Posterior vena cava (tissue), 2 donors: ENCODE measurements at places on chromosomes 16 and 17.

DNA sequence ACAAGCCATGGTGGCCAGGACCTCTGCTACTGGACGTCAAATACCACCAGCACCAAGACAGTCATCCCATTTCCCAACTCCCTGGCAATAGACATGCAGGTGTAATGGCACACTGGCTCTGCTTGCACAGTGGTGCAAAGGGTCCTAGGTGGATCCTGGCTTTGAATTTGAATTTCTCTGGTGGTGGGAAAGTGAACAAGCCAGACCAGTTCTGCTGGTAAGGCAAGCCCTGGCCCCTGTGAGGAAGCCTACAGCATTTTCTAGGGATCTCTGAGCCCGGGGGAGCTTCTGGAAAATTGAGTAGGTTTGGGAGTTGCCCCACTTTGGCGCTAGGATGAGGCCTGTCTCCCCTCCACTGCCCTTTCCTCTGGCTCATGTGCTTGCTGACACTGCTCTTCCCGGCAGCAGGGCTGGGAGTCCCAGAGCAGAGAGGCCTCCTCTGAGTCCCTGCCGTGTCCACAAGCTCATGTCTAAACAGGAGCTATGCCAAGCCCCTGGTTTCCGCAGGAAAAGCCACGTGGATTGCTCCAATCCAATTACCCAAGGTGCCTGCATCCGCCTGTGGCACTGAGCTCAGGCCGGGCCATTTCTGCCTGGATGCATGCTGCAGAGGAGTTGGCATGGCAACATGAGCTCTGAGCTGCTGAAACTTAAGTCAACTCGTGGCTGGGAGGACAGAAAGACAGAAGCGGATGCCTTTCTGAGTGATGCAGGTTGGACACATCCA, 67.0 kb downstream of the PRMT7 start:
- DNase-seq, result no peak

DNA sequence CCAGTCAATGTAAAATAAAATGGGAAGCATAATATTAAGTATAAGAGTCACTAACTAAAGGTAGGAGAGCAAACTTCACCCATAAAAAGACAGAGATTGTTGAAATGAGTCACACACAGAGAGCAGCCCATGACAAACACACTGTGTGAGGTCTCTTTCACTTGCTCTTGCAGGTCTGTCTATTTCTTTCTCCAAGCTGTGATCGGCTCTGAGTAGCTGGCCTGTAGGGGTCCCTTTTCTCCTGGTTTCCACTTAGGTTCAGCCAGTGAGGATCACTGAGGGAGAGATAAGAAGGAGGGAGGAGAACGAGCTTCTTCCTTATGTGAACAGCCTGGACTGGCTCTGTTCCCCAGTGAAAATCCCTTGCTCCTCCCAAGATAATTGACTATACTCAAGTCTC, 133.7 kb upstream of the HS3ST3A1 start:
- DNase-seq, result no peak

- DNase-seq, result no peak
These were observed 12.2 kb upstream of the MMD start for GRCh38 chr17:55433629-55434422.

DNA sequence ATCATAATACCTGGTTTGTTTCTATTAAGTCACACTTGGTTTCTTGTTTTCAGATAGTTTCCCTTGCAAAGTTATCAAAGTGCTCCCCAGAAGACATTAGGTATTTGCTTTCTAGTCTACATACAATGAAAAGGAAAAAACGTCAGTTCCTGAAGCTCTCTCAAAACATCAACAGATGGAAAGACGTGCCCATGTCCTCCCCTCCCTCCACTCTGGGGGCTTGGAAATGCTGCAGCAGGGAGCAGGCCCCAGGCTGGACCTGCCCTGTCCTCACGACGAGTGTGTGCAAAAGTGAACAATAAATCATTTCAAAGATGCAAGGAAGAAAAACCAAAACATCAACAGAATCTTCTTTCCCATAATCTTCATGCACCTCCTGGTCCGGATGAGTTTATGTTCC, 118.5 kb downstream of the USP22 start:
- DNase-seq, result no peak

DNA sequence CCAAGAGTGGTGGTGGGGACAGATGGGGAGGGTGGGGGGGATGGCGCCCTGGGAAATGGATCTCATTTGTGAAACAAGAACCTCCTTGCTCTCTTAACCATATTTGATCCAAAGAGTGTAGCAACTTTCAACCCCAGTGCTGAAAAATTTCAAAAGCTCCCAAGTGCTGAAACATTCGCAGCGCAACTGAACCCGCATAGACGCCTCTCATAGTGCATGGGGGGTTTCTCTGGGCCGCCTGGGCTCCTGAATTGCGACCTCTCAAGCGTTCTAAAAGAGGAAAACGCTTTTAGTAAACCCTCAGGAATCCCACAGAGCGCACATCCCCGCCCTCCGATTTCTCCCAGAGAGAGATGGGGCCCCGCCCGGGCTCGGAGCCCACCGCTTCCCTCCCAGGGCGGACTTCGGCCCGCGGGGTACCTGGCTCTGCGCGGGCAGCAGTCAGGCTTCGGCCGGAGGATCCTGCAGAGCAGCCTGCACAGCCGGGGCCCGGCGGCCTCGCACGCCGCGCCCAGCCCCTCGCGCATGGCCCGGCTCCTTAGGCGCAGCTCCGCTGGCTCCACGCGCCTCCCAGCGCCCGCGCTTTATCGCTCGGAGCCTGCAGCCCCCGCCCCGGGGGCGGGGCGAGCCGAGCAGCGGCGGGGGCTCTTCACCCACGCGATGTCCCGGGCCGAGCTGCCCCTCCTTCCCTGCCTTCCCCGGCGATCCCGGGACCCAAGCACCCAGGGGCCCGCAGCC, 7.0 kb downstream of the NOS2 start:
- DNase-seq, result no peak

DNA sequence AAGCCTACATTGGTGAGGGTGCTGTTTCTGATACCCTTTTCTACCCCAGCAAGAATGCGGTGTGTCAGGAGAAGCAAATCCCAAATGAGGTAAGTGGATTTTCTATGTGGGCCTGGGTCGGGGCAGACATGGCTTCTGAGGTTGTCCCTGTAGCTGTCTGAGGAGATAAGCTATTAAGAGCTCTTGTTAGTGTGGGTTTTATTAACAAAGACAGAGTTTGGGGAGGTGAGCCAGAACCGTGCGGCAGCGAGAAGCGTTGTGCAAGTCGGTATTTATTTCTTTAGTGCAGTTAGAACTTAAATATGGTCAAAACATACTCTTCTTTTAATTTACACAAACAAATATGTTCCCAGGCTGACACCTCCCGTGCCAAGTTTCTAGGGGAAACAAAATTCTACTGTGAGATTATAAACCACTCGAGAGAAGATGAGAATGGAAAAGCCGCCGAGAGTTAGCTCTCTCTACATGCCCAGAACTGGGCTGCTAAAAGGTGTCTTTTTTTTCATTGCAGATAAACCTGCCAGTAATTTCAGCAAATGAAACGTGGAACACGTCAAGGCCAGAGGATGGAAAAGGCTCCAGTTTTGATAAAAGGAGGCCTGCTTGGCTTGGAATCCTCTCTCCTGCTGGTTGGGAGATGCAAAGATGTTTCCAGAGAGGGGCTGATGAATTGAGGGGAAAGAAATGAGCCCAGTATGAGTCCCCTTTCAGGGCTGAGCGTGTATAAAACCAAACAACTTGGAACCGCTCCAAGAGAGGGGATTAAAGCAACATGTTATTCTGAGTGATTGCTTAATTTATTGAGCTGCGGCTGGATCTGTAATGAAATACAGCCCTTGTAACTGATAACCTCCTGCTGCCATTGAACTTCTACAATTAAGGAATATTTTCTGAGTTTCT, 254.6 kb downstream of the MRTFB start:
- no peak for DNase-seq

DNA sequence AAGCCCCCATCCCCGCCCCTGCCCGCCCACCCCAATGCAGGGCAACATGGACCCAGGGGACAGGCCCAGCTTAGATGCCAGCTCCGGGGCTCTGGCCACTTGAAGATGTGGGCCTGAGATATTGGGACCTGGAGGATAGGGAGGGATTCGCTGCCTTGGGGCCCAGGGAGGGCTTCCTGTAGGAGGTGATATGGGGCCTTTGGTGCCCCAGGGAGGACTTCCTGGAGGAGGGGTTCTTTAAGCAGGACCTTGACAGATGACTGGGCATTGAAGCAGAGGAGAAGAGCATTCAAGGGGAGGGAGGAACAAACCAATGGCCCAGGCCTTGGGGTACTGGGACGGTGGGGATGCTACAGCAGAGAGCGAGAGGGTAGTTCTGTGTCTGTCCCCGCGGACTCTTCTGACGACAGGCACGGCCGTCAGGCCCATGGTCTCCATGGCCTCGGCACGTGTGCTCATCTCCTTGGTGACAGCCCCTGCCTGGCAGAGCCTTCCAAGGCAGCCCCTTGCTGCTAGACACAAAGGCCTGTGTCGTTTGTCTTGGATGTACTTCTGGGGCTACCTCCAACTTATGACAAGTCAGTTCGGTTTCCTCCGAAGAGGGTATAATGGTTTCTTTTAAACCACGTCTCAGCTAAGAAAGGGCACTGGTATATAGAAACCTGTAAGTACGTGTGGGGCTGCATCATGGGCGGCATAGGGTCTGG, 55.5 kb upstream of the ZC3H18 start:
- DNase-seq, result no peak

GRCh38 chr17:72719206-72719577, 373.3 kb downstream of the SLC39A11 start:
- DNase-seq, result peak; percentile 62

GRCh38 chr17:79919164-79919585, 79.9 kb upstream of the CBX4 start:
- no peak for DNase-seq
